ENCODE measurements at places on chromosomes 7 and 10. TPM values are rescaled to one million over a fixed set of nuclear protein-coding genes. Genes with fewer than 3 reads are reported as not detected.

C10orf62 gene
- total RNA-seq = 0.06 TPM

OR6B1 gene
- not detected for total RNA-seq

TMEM236 gene
- total RNA-seq = 0.32 TPM

NUP205 gene
- 58.2 TPM for total RNA-seq

IDI2 gene
- total RNA-seq = not detected

PRR15 gene
- 0.06 TPM for total RNA-seq

ST8SIA6 gene
- 0.16 TPM for total RNA-seq

COL17A1 gene
- 0.88 TPM for total RNA-seq

RASA4B gene
- 8.3 TPM for total RNA-seq

TRIP6 gene
- 62.6 TPM for total RNA-seq

UTF1 gene
- total RNA-seq = not detected

VWC2 gene
- total RNA-seq = not detected

CYP2C19 gene
- not detected for total RNA-seq

ASB10 gene
- total RNA-seq = not detected

ZNF511 gene
- 17.3 TPM for total RNA-seq

C10orf143 gene
- 0.16 TPM for total RNA-seq

TMEM273 gene
- total RNA-seq = 68.0 TPM

NUDT5 gene
- total RNA-seq = 71.1 TPM

CROT gene
- total RNA-seq = 4.0 TPM

PPP1R3C gene
- 0.57 TPM for total RNA-seq

BEND7 gene
- total RNA-seq = 10.0 TPM

TSPAN13 gene
- 44.4 TPM for total RNA-seq

MPP7 gene
- 10.6 TPM for total RNA-seq

BUD31 gene
- total RNA-seq = 76.2 TPM

TSPAN15 gene
- total RNA-seq = 255 TPM

CHN2 gene
- 0.76 TPM for total RNA-seq

FAM24B gene
- 4.2 TPM for total RNA-seq

Data from bladder microvascular endothelial cell (primary cell).